Germinal center (tissue), 1 donor: ENCODE measurements at places on chromosomes 13 and 19.

DNA sequence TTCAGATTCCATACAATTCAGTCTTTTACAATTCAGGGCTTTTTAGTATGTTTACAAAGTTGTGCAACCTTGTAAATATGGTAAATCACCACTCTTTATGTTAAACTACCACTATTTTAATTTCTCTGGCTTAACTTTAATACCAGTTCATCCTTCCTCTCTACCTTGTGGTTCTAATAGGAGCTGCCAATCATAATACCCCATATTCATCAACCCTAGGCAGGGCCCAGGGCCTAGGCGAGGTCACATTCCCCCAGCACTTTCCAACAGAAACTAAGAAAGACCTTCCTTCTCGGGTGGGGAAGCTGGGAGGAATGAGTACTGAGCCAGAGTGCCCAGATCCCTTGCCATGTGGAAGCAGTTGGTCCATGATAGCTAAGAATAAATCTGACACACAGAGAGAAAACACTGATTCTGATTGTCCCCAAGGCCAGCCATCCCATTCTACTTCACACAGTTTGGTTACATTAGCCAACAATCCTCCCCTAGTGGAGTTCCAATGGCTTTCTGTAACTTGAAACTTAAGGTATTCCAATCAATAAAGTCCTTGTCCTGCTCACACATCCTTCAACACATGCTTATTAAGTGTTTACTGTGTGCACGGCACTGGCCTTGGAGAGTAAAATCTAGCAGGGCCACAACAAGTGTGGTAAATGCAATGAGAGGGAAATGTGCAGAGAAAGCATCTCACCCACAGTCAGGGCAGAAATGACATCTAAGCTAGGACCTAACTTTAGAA lies 76.8 kb downstream of the NUFIP1 start:
- no peak for DNase-seq

- DNase-seq: peak; percentile 87
These were observed at the start of gene ZNF610 for GRCh38 chr19:52336117-52336790. Gene ZNF610 (plus strand): TSS chr19:52336243. CDS start chr19:52349173, 12,930 bp downstream.

DNA sequence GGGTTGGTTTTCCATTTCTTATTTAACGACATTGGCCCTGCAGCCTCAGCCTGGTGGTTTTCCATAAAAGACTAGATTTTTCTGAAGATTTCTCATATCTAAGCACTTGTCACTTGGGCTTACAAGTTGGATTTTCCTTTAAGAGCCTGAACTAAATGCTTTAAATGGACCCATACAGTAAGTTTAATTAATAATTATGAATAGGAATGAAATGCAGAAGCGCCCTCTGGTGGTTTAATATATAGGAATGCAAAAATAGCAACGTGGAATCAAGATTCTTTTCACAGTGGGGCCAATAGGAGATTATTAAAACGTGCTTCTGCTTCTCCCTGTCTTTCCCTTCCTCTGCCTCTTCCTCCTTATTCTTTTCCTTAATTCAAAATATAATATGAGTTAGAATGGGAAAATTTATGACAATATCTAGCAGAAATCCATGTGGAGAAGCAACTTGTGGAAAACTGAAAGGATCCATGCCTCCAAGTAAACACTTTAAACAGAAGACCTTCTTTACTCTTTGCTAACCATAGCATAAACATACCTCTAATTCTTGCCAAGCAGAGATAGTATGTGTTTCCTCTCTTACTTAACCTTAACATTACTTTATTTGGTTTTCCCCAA lies 324.0 kb downstream of the GPC5 start:
- peak; percentile 11 for DNase-seq

DNA sequence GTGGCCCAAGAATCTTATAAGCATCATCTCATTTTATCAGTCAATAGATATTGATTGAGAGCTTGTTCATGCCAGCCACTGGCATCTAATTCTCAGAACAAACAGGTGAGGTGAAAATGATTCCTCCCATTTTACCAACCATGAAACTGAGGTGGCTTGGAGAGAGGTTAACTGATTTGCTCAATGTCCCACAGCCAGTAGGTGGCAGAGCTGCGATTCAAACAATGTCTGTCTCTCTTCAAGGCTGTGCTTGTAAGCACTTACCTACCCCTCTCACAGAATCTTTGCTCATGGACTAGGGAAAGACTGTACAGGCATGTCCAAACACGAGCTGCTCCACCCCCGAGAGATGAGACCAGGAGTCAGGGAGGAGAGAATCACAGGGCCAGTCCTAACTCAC lies 21.5 kb upstream of the GSX1 start:
- DNase-seq: peak; percentile 34

- DNase-seq: no peak
These were observed 9.8 kb downstream of the PROZ start for GRCh38 chr13:113168211-113168610.

- no peak for DNase-seq
These were observed 112.6 kb upstream of the DACH1 start for GRCh38 chr13:71979616-71980015.

GRCh38 chr19:40742886-40743285 lies 7.4 kb downstream of the ACTMAP start:
- no peak for DNase-seq

DNA sequence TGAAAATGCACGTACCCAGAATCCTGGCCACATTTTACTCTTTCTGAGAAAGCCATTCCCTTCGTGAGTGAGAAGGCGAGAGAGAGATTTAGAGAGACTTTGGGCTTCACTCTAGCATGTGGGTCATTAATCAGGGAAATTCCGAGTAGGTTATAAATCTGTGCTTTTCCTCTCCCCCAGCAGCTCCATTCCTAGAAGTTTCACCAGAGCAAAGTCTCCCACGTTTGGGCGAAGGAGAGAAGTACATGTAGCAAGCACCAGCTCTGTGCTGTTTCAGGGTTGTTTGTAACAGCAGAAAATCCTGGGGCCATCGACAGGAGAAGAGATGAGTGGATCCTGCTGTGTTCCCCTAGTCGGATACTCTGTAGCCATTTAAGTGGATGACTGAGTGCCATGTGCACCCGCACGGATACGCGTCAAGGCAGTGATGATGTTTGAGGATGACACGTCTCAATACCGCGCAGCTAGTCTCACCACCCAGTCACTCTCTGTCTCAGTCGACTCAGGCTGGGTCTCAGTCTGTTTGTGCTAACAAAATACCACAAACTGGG lies 131.8 kb upstream of the PEG3 start:
- no peak for DNase-seq

DNA sequence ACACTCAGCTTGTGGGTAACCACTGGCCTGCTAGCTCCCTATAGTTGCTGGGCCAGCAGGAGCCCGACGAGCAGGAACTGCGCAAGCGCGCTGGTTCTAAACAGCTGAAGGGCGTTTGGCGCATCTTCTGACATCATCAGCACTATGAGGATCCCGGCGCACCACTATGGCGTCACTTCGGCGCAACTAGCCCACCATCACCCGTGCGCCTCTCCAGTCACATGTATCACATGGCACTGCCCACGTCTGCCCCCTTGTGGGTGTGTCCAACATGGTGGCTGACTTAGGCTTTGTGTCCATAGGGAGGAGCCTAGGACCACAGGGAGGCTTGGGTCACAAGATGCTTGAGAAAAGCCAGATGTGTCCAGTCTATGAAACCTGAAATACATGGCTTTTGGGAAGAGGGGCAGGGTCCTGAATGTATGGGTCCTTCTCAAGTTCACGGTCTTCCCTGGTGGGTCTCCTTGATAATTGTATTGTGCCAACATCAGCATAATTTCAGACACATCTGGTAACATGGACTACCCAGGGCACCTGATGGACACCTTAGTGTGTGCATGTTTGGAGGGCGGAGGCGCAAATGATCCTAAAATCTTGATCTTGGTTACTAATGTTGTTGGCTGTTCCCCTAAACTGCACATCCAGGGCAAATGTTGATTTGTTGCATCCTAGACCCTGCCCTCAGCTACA lies 18.0 kb downstream of the KLK4 start:
- DNase-seq: no peak

- DNase-seq: peak; percentile 24
These were observed at the start of gene ZNF578 for GRCh38 chr19:52453324-52454094. Gene ZNF578 (plus strand): TSS chr19:52453553. CDS start chr19:52501846, 48,293 bp downstream.

DNA sequence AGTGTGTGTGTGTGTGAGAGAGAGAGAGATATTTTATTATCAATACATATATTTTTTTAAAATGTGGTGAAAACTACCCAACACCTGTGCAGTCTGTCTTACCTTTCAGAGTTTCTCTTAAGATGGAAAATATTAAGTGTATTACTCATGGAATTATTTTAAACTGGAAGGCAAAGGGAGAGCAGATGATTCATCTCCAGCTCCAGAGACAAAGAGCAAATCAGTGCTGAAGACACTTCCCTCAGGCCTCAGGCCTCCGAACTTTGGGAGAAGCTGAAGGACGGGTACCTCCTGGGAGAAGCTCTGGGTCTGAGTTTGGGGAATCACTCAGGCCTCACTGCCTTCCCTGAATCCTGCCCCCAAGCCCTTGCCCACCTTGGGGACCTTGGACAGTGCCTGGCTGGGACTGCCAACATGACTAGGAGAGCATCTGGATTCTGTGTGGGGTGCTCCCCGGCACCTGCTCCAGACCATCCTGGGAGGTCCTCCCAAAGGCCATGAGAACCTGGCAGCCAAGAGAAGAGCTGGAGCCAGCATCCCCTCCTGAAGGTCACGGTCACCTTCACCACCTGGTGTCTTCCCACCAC lies 170.4 kb upstream of the UBL3 start:
- no peak for DNase-seq

DNA sequence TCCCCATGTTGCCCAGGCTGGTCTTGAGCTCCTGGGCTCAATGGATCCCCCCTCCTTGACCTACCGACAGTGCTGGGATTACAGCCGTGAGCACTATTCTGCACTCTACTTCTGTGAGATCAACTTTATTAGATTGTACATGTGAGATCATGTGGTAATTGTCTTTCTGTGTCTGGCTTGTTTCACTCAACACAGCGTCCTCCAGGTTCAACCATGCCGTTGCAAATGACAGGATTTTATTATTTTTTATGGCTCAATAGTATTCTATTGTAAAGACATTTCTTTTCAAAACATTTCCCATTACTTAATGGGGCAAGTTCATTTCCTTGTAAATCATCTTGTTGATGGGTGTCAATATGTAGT lies 1.5 kb upstream of the OBI1 start:
- DNase-seq: no peak
